Hematopoietic multipotent progenitor cell treated with erythropoietin and hydrocortisone succinate and interleukin-3 and kit ligand, for 4 days (in vitro differentiated cells): ENCODE measurements at places on chromosomes 1 and 21.
A peak's percentile ranks its signal among the peaks of the same experiment; 100 is the strongest.

DNA sequence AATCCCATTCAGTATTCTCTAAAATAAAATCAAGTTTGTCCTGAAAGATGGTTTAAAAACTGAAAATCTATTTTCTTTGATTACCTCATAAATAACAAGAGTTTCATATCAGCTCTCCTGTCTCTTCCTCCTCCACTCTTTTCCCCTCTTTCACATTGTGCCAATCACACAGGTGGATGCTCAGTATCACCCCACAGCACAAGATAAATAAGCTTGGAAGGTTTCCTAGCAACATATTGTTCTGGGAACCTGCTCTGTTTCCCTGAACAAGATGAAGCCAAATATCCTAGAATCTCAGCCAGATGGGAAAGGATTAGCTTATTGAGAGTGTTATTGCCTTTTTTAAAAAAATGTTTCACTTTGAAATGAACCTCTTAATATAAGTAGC, 45.7 kb upstream of the CACYBP start:
- no peak for DNase-seq

GRCh38 chr1:1777950-1778662, at the start of gene NADK:
TSS of gene NADK (minus strand) at chr1:1778470. CDS start at chr1:1765406, 13,064 bp downstream.
- peak; percentile 86 for DNase-seq

DNA sequence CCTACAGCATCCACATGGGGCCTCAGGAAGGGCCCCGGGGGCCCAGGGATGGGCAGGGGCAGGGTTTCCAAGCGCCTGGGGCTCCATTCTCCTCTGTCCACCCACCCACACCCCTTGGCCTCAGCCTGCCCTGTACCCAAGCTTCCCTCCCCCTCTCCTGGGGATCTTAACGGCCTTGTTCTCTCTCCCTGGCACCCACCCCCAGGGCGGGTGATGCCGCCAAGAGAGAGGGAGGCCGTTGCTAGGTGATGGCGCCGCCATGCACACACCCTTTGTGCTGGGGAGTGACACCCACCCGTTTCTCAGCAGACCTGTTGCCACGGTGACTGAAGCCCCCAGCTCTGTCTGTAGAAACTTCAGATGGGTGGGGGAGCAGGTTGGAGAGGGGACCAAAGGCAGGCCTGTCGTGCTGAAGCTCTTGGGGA, 7.6 kb downstream of the GPR37L1 start:
- DNase-seq = no peak

DNA sequence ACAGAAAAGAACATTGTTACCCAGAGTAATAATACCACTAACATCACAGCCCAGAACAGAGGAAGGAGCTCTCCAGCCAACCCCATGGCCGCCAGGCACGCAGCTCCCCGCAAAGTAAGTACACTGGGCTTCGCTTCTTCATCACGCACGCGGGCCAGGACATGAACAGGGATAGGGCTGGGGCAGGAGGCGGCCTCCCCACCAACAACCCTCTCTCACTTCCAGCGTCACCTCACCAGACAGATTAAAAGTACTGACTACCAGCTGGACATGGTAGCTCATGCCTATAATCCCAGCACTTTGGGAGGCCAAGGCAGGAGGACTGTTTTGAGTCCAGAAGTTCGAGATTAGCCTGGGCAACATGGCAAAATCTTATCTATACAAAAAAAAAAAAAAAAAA, 78.3 kb downstream of the NPHP4 start:
- DNase-seq = no peak

DNA sequence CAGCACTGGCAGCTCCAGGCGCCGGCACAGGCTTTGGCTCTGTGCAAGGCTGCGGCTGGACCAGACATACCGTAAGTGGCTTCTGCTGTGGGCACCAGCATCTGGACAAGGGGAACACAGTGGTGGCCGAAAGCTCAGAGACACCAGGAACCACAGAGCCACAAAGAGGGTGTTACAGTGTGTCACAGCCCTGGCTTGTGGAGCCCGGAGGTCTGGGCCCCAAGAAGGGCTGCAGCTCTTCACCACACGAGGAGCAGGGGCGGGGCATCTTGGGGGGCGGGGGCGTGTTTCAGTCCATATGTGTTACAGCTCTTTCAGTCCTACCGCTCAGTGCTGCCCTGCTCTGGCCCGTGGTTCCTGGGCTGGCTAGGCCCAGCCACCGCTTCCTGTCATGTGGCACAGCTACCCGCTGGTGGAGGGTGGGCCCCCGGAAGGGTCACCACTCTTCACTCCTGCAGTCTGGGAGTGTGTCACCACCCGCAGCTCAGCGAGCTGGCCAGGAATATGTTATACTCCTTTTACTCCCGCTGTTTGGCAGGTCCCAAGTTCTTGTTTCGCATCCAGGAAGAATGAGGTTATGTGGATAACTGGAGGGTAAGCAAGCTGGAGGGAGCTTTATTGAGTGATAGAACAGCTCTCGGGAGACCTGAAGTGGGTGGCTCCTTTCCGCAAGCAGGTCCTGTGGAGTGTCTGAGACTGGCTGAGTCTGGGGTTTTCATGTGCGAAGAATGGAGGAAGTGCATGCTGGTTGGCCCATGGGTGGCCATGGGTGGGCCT, 3.3 kb upstream of the LSM10 start:
- peak; percentile 97 for DNase-seq

DNA sequence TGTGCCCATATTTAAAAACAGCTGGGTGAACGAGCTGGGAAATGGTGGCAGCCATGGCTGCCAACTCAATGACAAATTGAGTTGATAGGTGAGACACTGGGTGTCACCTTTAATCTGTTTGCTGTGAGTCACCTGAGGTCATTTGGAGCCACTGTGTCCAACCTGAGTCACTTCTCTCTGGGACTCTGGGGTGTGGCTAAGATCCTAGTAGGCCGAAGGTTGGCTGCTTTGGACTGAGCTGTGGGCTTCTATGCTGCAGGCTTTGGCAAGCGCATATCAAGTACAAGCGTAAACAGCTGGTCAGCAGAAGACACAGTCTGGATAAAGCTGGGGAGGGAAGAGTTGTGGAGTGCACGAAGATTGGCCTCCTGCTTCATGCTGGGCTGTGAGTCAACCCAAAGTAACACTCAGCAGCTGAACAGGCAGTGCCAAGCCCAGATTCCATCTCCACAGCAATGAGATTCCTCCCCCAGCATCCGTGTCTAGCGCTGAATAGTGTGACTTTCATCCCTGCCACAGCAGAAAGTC, 24.0 kb downstream of the TEX35 start:
- DNase-seq = no peak

DNA sequence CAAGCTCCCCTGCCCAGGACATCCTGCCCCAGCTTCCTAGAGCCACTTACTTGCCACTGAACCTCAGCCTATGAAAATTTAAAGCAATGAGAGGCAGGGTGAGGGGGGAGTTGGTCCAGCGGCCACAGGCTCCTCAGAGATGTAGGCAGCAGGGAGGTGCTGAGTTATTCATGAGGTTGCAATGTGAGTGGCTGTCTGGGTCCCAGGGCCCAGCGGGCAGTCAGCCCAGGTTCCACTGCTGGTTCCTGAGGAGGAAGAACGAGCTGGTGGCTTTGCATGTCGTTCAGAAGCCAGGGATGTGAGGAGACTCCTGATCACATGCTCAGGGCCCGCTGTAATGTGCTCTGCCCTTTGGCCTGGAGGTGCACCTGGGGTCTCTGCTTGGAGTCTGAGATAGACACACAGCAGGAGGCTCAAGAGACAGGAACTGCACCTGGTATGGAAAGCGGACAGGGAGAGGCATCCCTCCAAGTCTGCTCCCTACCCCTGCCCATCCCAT, at the start of gene KNCN:
Gene KNCN (minus strand): TSS at position 51 of the 499 bp plus-strand sequence. CDS start 432 bp downstream, outside the sequence.
- DNase-seq = no peak

GRCh38 chr1:112540226-112540794, 31.5 kb downstream of the WNT2B start:
- DNase-seq = no peak

- no peak for DNase-seq
Observed at GRCh38 chr1:65457868-65458267, 37.4 kb downstream of the LEPR start.

- DNase-seq = no peak
Observed at GRCh38 chr1:44559330-44559729, 115.0 kb downstream of the TMEM53 start.

GRCh38 chr1:227764019-227764391, 28.8 kb downstream of the SNAP47 start:
- DNase-seq = no peak

GRCh38 chr1:240356568-240356967, 255.4 kb downstream of the GREM2 start:
- no peak for DNase-seq

DNA sequence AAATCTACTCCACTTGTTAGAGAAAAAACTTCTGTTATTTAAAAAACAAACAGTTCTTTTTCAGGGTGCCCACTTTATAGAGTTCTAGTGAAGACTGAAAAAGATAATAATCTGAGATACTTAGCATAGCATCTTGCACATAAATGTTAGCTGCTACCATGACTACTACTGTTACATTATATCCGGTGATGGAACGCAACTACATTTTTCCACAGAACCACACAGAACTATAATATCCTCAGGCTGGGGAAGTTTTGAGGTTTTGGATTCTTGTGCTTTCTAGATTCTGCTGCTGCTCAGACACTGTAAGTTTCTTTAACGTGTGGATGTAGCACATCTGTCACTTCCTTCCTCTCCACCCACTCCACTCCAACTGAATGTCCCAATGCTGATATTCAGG, 110.3 kb downstream of the PTPN14 start:
- DNase-seq = peak; percentile 47

DNA sequence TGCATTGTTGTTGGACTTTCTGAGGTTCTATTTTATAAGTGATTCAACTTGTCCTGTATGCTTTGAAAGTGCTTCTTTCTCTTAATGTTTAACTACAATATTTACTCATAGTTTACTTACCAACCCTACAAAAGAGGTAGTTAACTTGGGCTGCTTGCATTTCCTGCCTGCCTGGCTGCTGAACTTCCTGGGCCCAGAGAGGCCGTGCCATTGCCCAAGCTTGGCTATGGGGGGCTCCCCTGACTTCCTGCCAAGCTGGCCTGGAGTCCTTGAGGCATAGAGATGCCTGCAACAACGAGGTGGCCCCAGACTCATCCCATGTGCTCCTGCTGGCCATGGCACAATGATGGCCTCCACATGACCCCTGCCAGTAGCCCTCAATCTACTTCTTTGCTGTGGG, 361.6 kb upstream of the PLD5 start:
- DNase-seq = no peak

- no peak for DNase-seq
Observed at GRCh38 chr1:152343006-152343405, 16.8 kb downstream of the FLG2 start.

GRCh38 chr1:208691012-208691411, 446.8 kb upstream of the PLXNA2 start:
- DNase-seq = no peak

- DNase-seq = no peak
Observed at GRCh38 chr1:162580308-162580707, 18.8 kb downstream of the UAP1 start.

DNA sequence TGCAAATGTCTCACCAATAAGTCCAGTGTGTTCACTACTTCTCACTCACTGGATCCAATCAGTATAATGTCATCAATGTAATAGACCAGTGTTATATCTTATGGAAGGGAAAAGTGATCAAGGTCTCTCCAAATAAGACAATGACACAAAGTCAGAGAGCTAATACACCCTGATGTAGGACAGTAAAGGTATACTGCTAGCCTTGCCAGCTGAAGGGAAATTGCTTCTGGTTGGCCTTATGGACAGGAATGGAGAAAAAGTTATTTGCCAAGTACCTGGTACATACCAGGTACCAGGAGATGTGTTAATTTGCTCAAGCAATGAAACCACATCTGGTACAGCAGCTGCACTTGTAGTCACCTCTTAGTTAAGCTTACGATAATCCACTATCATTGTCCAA, 141.0 kb downstream of the LTN1 start:
- no peak for DNase-seq

GRCh38 chr1:172845371-172845770, 186.5 kb downstream of the FASLG start:
- DNase-seq = no peak

DNA sequence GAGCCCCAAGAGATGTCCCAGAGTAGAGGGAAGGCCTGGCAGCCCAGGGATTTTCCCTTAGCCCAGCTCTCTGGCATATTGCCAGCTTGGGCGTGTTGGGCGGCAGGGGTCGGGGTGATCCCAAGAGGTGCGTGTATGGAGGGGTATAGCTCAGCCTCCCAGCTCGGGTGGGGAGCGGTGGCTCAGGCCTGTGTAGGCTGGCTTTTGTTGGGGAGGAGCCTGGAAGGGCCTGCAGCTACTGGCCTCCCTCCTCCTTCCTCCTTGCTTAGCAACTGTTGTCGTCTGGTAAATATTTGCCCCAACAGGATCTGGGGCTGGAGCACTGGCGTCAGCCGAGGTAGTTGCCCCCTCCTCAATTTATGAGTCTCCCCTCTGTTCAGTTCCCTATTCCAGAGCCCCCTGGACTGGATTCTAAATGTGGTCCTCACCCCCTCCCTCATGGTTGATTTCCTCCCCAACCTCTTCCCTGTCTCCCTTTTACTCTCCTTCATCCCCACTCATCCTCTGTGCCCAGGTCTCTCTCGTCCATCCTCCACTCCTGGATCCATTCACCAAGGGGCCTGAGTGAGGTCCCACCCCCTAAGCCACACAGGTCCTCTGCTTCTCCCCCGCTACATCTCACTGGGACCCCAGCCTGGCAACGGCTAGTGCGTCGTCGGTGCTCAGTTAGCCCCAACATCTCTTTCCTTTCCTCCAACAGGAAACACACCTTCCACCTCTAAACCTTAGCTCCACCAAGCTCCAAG, 10.3 kb upstream of the LMNA start:
- peak; percentile 85 for DNase-seq
